Glutamatergic neuron (in vitro differentiated cells): ENCODE measurements at places on chromosomes 13 and 19. TPM values are rescaled to one million over a fixed set of nuclear protein-coding genes. Genes with fewer than 3 reads are reported as not detected.

LIM2 gene
- not detected for total RNA-seq

ELSPBP1 gene
- total RNA-seq = not detected

GRCh38 chr13:92510416-92510815, 716.2 kb upstream of the GPC6 start:
- DNase-seq = no peak

STRN4 gene
- 117 TPM for total RNA-seq

GRCh38 chr19:49766007-49766929, 533 bp upstream of the AP2A1 start:
- DNase-seq = peak; percentile 98

ANGPTL4 gene
- 0.51 TPM for total RNA-seq

DNA sequence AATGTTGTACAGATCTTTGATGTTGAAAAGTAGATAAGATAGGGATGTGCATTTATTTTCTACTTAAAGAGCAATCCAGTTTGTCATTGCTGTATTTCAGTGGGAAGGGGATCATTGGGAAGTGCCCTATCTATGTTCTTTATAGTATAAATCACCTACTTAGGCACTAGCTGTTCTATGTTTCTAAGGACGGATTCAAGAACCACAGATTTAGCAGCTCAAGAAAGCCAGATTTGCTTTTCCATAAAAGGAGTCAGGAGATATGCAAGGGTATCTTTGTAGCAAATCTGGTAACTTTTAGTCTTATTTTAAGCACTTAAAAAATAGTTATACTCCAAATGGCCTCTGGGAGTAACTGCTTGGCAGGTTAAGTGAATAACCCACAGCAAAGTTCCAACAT, 23.7 kb downstream of the DCLK1 start:
- DNase-seq = no peak

- DNase-seq = peak; percentile 54
These were observed 29.3 kb upstream of the TNFAIP8L1 start for GRCh38 chr19:4609878-4610511.

ADAMTSL5 gene
- total RNA-seq = 0.83 TPM

DNA sequence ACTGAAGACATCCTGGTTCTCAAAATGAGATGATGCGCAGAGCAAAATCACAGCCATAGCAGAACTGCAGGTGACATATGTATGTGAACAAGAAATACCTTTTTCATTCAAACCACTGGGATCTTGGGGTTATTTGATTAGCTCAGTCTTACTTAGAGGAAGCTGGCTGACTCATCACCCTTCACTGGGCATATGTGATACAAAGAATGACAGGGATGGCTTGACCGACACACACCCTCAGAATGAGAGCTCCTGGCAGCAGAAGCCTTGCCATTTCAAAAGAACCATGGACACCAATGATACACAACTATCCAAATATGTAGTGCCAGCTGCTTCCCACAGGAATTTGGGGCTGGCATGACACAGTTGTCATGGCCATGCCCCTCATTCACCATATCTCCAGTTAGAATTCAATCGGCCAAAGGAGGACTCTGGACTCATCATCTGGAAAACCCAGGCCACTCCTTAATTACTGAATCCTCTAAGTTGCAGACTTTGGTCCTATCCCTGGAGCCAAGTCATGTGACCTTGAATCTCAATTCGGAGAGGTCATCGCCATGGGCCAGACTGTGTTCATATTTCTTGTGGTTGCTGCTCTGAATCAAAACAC, 115.8 kb downstream of the KATNAL1 start:
- no peak for DNase-seq

GRCh38 chr13:85590231-85590931, 208.8 kb downstream of the SLITRK6 start:
- DNase-seq = no peak

GRCh38 chr13:84784443-84785153, 902.3 kb upstream of the SLITRK1 start:
- no peak for DNase-seq

DNA sequence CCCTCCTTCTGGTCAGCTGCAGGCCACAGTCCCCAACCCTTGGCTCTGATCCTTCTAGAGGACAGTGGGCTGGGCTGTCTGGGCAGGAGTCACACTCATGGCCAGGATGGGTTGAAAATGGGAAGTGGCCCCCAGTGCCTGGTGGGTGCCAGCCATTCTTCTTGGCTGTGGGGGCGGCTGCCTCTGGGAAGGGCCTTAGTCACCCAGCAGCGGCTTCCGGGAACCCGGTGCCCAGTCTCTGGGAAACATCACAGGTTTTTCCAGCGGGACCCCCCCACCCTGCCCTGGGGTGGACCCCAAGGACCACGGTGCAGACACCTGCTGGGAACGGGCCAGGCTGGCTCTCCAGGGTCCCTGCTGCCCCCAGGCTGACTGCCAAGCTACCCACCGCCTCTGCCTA, 27.3 kb upstream of the SLC7A10 start:
- DNase-seq = no peak

DNA sequence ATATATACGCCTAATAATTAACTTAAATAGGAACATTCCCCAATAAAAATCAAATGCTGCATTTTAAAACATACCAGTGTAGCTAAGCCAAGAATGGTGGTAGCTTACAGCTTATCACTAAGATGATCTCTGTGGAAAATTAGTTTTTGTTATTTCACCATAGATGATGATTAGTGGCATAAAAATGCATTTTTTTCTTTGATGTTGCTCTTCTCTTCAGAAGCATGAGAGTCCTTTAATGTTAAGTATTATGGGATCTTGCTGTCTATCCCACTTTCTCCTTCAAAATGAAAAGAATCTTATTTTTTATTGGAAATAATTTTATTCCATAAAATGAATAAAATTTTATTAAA, 731.0 kb downstream of the SLITRK1 start:
- no peak for DNase-seq

DNA sequence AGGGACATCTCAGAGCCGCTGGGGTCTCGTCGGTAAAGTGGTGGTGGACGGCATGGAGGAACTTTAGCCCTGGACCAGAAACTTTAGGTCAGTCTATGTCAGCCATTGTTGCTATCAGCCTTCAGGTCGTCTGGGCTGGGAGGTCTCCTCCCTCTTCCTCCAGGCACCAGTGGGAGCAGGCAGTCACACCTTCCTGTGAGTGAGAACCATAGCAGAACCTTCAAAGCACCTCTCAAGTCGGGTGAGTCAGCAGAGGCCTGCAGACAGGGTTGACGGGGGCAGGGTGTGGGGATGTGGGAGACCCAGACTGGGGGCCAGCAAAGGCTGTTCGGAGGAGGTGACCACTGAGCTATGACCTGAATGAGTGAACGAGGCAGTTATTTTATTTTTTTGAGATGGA, 15.4 kb upstream of the SBNO2 start:
- DNase-seq = no peak

GRCh38 chr19:46722421-46723022, 5.6 kb upstream of the PRKD2 start:
- no peak for DNase-seq

SELENOW gene
- 291 TPM for total RNA-seq

FLT3LG gene
- 13.1 TPM for total RNA-seq

SYCN gene
- not detected for total RNA-seq

DNA sequence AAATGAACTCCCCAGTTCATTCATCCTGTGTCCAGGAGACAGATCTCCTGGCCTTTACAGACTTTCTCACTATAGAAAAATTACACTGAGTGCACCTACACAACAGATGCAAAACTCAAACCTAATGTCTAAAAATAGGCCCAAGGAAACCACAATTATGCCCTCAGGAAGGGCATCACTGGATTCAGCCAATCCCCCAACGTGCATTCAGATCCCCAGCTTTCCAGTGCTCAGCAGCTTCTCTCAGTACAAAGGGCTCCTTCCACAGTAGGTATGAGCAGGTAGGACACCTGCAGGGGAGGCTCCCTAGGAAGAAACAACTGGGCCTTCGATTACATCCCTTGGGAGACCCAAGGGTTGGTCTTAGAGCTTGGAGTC, 2.1 kb downstream of the ZNF709 start:
- DNase-seq = no peak

DNA sequence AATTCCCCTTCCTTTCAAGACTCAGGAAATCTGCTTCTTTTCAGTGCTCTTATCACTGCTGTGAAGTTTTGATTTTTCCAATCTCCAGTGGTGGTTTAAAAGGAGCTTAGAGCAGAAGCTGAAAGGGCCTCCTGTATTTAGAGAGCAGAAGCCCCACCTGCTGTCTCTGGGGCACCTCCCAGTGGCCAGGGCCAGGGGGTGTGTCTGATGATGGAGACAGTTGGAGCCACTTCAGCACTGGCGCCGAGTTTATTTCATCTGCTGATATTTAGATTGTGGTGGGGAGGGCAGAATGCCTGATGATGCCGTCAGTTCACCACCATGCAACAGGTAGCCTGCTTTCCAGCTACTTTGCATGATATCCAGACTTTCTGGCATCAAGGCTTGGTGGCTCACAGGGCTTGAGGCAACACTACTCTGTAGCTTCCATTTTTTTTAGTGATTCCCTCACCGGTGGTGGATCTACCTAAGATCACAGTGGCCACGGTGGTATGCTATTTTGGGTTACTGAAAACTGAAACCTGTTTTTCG, 371.9 kb downstream of the KCNRG start:
- DNase-seq = peak; percentile 30

GRCh38 chr13:69459346-69459745, 648.3 kb upstream of the ATXN8OS start:
- DNase-seq = no peak

RAB4B gene
- total RNA-seq = 43.2 TPM

DNA sequence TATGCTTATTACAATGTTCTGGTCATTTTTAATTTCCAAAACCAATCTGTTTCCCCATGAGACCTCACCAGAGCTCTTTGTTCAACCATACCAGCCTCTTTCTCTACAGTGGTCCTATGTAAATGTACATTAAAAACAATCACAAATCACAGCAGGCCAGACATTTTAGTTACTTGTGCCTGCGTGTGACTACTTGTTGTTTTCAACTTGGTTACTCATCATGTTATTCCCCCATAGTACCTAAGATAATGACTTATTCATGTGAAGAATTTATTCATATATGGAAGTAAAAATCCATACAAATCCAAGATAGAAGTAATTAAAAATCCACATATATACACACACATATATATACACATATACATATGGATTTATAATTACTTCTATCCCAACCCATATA, 379.6 kb downstream of the SLITRK6 start:
- no peak for DNase-seq

- DNase-seq = no peak
These were observed 6.8 kb downstream of the GAMT start for GRCh38 chr19:1394252-1395193.

DNA sequence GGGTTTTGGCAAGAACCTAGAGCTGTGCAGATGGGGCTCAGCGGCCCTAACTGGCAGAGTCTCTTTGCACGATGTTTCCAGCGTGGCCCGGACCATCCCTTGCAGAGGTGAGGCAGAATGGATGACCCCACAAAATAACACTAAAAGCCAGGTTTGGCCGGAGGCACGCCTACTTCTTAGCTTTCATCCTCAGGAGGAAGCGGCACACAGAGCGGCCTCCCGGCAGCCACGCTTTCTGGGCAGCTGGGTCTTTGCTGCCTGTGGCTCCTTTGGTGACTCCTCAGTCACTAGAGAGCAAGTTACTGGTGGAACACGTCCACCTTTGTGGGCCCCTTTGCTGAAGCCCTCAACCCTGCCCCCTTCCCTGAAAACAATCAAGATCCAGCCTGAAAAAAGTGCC, 25.2 kb downstream of the TEX29 start:
- no peak for DNase-seq

DNA sequence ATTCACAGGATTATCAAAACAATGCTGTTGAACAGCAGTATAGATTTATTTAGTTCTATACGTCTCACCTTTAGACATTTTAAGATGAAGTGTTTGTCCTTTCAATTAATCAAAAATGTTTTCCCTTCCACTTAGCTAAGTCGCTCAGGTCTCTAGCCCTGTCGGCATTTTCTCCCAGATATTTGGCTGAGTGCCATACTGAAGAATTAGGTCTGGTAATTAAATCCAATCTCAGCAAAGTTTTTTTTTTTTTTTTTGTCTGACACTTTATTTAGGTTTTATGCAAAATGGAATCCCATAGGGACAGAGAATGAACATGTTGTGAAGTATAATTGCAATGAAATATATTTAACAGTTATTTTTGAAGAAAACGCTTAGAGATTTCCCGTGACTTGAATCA, 44.1 kb downstream of the RFC3 start:
- DNase-seq = no peak

GRCh38 chr13:99558570-99559180, 57.4 kb downstream of the TM9SF2 start:
- no peak for DNase-seq

- no peak for DNase-seq
These were observed 594.4 kb downstream of the SLITRK6 start for GRCh38 chr13:85204668-85205344.

MBD3L3 gene
- total RNA-seq = 1.3 TPM

DNA sequence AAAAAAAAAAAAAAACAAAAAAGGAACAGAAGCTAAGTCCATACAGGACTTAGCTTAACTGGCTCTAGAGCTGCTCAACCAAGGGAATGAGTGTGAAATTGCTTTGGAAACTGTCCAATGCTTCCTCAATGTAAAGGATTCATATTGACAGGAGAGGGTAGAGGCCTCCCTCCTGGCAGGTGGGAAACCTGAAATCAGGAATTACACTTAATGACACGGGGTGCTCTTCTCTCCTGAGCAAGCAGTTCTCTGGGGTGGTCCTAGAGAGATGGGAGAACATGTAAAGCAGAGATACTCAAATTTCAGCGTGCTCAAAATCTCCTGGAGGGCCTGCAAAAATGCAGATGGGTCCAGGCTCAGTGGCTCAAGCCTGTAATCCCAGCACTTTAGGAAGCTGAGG, 3.6 kb upstream of the MAG start:
- no peak for DNase-seq

DNA sequence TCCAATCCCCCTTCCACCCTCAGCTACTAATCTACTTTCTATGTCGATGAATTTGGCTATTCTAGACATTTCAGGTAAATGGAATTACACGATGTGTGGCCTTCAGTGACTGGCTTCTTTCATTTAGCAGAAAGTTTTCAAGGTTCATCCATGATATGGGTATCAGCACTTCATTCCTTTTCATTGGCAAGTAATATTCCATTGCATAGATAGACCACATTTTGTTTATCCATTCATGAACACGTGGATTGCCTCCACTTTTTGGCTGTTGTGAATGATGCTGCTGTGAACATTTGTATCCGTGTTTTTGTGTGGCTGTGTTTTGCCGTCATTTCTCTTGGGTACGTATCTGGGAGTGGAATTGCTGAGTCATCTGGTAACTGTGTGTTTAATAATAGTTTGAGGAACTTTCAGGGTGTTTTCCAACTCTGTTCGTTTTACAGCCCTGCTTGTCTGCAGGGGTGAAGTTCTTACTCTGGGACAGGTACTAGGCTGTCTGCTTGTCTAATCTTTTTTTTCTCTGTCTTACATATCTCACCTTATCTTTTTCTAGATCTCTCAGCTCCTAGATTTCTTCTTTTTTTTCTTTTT, 32.5 kb downstream of the MARK4 start:
- DNase-seq = no peak

- DNase-seq = peak; percentile 81
These were observed 7.8 kb downstream of the ZBTB7A start for GRCh38 chr19:4058693-4059452.

GRCh38 chr13:87667686-87668085, 3.5 kb upstream of the SLITRK5 start:
- no peak for DNase-seq
